CD4-positive, alpha-beta T cell treated with Interleukin-6 for 4 hours (primary cell): ENCODE measurements at places on chromosomes 2 and 18.

GRCh38 chr2:158460632-158461297, 4.0 kb downstream of the PKP4 start:
- no peak for DNase-seq

GRCh38 chr2:118614841-118615271, 232.6 kb downstream of the EN1 start:
- DNase-seq: no peak

DNA sequence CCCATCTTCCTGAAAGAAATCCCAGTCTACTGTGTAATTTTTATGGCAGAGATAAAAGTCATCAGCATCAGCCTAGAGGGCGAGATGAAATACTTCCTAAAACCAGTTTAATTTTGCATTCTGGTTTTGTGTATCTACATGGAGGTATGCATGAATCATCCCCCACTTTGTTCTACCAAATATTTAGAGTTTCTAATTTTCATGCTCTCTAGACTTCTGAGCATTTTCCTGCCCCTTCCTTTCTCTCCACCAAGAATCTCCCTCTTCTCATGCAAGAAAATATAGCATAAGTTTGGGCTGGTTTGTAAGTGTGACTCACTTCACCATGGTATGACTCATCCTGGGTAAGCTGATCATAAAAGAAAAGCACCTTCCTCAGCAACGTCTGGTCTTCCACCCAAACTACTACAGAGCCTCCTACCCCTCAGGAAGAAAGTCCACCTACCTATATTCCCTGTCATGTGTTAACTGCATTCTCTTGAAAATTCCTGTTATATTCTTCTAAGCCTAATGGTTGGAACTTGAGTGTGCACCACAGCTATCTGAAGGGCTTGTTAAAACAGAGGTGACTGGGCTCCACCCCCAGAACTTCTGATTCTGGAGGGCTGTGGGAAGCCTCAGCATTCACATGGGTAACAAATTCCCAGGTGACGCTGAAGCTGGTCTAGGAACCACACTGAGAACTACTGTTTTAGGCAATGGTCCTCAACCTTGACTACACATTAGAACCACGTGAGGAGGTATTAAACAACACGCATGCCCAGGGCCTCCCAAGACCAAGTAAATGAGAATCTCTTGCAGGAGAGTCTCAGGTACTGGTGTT, 37.4 kb upstream of the RAPGEF4 start:
- DNase-seq: no peak

DNA sequence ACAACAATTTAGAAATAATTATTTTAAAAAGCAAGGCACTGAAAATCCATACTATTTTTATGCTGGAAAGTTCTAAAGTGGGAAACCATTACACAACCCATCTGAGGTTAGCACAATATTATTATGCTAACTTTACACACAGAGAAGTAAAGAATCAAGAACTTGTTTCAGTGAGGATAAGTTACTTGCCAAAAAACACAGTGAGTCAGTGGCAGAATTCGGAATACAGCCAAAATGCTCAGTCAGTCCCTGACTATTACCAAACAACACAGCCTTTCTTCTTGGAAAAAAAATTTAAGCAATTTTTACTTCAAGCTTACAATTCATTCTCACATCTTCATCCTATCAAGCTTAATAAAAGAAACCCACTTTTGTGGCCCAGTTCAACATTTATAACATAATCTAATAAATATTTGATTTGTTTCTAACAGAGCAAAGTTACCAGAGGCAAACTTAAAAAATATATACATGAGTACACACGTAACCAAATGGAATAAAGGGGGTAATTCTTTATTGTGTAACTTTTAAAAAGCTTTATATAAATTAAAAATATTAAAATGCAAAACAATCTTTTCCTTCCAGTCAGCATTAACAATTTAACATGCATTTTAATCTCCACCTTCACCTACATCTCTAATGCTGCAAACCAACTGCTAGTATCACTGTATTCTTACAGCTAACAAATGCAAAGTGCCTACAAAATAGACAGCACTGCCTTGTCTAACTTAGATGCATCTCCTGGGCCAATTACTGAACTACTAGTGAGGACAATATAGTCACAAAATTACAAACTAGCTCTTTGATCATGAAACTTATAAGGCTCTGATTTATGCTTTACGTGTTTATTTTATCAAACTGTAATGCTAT, 55.2 kb downstream of the CCDC88A start:
- no peak for DNase-seq

- no peak for DNase-seq
These were observed 53.5 kb upstream of the SLC38A11 start for GRCh38 chr2:165008730-165009315.
